ENCODE measurements at places on chromosomes 2 and 18.

GRCh38 chr2:32383858-32384257 is 27.0 kb downstream of the BIRC6 start:
- DNase-seq, result no peak

GRCh38 chr18:22171258-22172119 is 2.1 kb downstream of the GATA6 start:
- DNase-seq, result no peak

DNA sequence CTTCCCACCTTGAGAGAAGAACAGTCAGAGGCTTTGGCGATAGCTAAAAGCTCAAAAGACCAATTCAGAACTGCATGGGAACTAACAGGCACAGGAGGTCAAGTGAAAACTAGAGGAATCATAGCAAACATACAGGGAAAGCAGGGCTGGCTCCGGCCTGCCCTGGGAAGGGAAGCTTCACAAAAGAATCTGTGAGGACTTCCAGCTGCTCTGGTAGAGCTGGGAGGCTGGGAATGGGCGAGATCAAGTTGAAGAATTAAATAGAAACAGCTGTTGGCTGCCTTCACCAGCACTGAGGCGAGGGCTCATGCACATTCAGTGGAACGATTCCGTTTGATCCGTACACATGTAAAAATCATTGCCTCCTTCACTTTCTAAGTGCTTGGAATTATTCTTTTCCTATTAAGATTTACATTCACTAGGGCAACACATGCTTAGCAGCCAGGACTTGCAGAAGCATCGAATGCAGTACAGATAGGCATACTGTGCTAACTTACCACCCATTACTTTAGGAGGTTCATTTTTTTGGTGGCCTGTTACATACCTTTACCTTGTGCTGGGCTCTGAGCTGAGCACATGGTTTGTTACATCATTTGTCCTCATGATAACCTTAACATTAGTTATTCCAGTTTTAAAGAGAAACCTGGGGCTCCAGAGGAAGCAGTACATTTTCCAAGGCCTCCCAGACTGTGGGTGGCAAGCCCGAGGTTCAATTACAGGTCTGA is 125.4 kb upstream of the RNF152 start:
- no peak for DNase-seq

DNA sequence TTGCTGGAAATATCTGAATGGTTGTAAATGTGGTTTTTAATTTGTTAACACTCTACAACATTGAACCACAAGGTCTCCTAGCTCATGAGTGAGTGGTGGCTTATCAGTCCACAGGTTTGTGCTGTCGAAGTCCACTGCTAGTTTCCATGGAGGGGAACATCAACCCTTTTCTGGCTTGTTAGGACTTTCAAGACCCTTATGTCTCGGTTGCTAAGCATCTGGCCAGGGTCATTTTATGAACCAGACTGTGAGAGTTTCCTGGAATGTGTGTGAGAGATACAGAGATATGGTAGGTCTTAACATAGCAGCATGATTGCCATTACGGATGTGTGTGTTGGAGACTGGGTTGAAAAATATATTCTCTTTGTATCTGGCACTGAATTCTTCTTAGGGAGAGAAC is 36.9 kb downstream of the KCNE4 start:
- no peak for DNase-seq

- DNase-seq, result no peak
Measured at GRCh38 chr2:108620656-108621055, 86.4 kb downstream of the LIMS1 start.

DNA sequence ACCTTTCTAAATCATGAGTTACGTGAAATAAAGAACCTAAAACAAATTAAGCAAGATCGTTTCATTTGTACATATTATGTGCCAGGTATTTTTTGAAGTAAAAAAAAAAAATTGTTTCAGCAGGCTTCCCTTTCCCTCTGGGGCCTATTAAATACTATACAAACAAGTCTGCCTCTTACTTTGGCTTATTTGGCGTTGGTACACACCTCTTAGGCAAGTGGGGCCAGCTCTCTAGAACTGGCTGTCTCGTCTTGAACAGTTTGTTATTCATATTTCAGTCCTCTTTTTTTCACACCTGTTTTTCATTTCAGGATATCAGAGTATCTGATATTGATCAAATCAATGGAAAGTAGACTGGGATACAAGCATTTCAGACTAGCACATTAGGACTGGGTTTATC is 27.4 kb upstream of the PPP3R1 start:
- no peak for DNase-seq

GRCh38 chr2:220144411-220144810 is 517.0 kb downstream of the SLC4A3 start:
- no peak for DNase-seq

- no peak for DNase-seq
Measured at GRCh38 chr2:236676136-236676873, 106.7 kb downstream of the ACKR3 start.

- no peak for DNase-seq
Measured at GRCh38 chr2:15307526-15307925, 253.6 kb downstream of the NBAS start.

GRCh38 chr18:37590346-37590745 is 24.7 kb upstream of the CELF4 start:
- DNase-seq, result no peak

DNA sequence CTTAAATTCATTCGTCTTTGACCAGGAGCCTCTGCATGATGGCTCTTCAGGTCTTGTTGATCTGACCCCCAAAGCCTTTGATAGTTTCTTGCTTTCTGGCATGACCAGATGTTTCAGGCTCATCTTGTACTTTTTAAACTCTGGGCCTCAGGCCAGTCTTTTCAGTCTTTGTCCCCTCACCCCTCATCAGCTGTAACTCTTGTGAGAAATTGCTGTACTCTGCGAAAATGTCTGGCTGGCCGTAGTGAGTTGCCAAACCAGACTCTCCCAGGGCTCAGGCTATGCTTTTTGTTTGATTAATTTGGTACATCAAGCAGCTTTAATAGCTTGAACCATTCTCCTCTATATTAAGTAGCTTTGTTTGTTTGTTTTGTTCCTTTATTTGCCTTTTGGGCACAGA is 75.9 kb downstream of the BABAM2 start:
- DNase-seq, result no peak

DNA sequence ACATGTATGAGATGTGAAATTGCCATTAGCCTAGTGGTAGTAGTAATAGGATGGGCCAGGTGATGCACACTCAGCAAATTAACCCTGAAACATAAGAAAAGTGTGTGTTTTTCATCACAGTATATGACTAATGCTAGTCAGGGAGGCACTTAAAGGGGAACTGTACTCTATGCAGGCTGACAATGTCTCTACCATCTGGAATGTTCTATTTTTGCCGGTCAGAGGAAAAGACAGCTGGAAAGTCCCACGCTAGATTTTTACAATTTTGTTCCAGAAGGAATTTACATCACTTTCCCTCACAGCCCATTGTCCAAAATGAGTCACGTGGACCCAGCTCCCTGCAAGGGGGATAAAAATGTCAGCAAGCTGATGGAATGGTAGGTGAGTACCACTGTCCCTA is 746.3 kb upstream of the CHAC2 start:
- DNase-seq, result no peak

DNA sequence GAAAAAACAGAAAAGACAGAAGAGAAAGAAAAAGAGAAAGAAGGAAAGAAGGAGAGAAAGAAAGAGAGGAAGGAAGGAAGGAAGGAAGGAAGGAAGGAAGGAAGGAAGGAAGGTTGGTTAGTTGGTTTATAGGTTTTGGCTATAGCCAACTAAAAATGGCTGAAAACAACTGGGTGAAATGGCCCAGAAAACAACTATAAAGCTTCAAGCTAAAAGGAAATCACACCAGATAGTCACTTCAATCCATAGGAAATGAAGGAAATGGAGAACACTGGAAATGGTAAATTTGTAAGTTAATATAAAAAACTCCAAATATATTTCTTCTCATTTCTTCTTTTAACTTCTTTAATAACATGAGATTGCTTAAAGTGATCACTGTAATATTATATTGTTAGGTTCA is 118.5 kb downstream of the FBXO15 start:
- DNase-seq, result no peak

GRCh38 chr18:30582078-30582477 is 460.5 kb downstream of the DSC3 start:
- no peak for DNase-seq

- DNase-seq, result no peak
Measured at GRCh38 chr2:189548666-189549448, 31.7 kb downstream of the SLC40A1 start.

- DNase-seq, result no peak
Measured at GRCh38 chr2:96789245-96789617, 26.8 kb upstream of the CNNM3 start.

Measured in activated CD4-positive, alpha-beta T cell treated with anti-CD3 and anti-CD28 coated beads for 48 hours (primary cell).